Activated naive CD4-positive, alpha-beta T cell treated with anti-CD3 and anti-CD28 coated beads, Interleukin-2, amount 50 U/mL, for 72 hours (primary cell): ENCODE measurements at places on chromosomes 4 and X.

- no peak for DNase-seq
Observed at GRCh38 chr4:172666711-172667368, 501.8 kb upstream of the GALNT7 start.

DNA sequence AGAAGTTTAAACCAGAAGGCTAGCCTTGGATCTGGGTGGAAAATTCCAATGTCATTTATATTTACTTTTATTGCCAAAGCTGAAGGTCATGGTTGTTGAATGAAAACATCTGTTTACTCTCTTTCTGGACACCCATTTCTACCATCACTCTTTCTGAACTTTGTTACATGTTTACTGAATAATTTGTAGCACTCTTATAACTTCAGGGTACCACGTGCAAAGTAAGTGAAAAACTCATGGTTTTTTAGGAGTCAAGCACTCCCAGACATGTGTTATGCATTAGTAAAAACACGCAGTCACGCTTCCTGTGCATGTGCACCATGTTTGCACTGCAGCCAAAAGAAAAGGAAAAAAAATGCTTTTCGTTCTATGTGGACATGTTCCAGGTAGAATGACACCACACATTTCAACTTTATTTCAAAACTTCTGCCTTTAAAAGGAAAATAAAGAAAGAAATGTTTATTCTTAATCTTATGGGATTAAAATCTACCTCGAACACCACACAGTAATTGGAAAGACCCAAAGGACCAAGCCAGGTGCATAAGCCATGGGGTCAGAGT, 31.4 kb upstream of the ADH1C start:
- no peak for DNase-seq

DNA sequence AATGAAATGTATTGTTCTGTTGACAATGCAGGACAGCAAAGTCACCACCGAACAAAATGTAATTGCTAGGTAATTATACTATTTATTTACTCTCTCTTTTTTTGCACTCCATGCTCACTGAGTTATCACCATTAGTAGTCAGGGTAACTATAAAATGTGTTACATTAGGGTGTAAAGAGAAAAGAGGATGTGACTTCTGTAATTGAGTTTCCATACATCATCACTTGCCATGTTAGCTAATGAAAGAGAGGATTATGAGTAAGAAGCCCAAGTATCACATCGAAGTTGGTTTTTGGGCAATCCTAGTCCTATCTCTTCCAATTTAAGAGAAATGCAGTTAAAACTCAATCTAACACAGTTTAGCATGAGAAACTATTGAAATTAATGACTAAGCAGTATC, 7.6 kb downstream of the ZXDA start:
- no peak for DNase-seq

GRCh38 chrX:124960454-124960853, 359.2 kb upstream of the TEX13C start:
- DNase-seq = no peak

- no peak for DNase-seq
Observed at GRCh38 chr4:16259889-16260246, 33.6 kb upstream of the TAPT1 start.

DNA sequence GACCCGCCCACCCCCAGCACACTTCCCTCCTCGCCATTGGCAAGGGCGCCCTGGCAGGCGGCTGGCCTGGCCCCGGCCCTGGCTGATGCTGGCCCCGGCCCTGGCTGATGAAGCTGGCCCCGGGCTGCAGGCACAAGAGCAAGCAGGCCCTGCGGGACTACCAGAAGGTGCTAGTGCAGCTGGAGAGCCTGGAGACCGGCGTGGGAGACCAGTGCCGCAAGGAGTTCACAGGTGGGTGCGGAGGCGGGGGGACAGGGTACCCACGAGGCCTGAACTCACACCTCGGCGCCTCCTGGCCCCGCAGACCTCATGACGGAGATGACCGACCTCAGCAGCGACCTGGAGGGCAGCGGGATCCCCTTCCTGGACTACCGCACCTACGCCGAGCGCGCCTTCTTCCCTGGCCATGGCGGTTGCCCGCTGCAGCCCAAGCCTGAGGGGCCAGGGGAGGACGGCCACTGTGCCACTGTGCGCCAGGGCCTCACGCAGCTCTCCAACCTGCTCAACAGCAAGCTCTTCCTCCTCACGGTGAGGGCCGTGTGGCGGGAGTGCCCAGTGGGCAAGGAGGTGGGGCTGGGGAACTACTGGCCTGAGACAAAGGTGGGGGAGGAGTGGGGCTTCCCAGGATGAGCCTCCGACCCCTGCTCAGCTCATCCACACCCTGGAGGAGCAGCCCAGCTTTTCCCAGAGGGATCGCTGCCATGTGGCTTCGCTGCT, 6.1 kb upstream of the SRPK3 start:
- DNase-seq = peak; percentile 39

- no peak for DNase-seq
Observed at GRCh38 chrX:68596871-68597270, 50.6 kb upstream of the STARD8 start.

DNA sequence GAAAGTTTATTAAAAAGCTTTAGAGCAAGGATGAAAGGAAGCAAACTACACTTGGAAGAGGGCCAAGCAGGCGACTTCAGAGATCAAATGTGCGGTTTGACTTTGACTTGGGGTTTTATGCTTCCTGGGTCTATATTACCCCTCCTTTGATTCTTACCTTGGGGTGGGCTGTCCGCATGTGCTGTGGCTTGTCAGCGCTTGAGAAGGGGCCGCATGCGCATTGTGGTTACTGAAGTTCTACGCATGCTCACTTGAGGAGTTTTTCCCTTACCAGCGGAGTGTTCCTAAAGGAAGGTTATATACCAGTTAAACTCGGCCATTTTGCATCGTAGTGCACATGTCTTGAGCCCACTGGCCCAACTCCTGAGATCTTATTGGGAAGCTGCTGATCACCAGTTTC, 9.9 kb downstream of the ZNF157 start:
- peak; percentile 20 for DNase-seq

GRCh38 chrX:50747471-50747900, 66.5 kb downstream of the SHROOM4 start:
- no peak for DNase-seq

DNA sequence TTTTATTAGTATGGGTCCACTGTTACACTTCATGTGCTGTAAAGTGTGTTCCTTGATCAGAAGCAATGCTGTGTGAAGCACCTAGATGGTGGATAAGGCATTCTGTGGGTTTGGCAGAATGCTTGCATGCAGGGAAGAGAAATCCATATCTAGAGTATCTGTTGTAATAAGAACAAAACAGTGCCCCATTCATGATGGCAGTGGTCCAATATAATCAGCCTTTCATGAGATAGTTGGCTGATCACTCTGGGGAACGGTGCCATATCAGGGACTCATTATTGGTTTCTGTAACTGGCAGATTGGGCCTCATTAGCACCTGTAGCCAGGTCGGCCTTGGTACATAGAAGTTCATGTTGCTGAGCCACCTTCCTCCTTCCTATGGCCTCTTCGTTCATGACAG, 28.7 kb downstream of the STIM2 start:
- DNase-seq = no peak

- no peak for DNase-seq
Observed at GRCh38 chrX:53685711-53686110, 808 bp downstream of the HUWE1 start.

DNA sequence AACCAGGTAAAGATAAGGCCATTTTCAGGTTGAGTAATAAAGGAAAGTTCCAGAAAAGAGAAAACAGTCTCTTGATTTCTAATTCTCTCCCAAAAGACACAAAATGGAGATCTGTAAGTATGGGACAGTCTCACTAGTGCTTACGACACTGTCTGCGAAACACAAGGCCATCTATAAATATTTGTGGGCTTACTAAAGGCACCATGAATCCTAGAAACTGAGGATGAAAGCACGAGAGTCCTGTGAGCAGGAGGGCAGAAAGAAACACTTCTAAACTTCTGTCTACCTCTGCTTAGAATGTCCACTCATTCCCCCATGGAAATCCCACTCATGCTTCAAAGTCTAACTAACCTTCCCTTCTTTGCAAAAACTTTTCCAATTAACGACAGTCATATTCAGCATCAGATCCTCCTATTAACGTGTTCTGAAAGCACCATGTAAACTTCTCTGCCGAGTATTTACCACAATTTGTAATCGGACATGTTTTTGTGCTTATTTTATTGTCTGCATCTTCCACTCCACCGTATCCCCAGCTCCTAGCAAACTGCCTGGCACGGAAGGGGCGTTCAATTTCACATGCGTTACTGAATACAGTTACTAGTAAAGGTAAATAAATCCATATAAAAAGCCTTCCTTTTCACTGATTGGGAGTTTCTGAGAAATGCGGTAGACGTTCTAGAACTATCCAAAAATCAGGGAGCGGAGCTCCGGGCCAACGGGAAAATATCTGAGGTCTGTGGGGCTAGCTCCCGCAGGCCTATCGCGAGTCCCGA, 665 bp downstream of the PSMD10 start:
- DNase-seq = no peak

DNA sequence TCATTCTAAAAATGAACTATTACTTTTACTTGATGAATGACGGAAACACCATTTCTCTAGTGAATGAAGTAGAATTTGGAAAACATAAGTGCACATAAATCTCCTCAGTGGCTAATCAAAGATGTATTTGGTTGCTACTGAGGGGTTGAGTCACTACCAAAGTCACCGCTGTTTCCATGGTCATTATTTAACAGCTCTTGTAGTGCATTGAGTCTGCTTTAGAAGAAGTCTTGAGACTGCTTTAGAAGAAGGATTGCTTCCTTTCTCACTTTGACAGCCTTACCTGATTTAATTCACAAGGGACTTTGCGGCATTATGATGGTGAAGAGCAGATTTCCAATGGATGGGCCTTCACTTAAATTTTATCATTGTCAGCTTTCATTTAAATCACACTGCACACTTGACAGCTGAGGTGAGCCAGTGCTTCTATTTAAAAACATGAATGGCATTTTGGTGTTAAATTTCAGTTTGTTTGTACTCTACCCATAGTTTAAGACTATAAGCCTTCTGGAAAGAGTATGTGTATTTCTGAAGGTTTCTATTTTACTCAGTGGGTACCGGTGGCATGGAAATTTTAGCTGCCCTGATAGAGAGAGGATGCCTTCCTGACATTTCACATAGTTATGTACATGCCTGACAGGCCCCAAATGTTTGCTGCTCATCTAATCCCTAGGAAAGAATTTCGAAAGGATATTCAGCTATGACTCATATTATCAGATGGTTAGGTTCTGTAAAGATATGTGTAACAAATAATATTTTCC, 9.5 kb downstream of the ASB5 start:
- DNase-seq = no peak

DNA sequence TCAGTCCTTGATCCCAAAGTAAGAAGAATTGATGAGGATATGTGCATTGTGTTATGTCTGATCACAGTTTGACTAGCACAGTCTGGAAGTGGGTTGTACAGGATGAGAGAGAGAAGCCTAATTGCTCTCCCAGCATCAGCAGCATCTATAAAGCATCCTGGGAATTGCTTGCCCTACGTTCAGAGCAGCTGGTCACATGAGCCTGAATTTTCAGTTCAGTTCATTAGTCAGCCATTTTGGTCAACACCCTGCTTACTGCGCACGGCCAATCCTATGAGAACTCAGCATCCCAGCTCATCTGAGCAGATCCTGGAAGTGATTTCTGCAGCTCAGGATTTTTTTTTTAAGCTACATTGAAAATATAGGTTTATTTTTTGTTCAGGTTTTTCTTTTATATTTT, at the start of gene RUFY3:
RUFY3 (plus strand) TSS at position 218 of the 400 bp plus-strand sequence. CDS start 610 bp downstream, outside the sequence.
- no peak for DNase-seq

DNA sequence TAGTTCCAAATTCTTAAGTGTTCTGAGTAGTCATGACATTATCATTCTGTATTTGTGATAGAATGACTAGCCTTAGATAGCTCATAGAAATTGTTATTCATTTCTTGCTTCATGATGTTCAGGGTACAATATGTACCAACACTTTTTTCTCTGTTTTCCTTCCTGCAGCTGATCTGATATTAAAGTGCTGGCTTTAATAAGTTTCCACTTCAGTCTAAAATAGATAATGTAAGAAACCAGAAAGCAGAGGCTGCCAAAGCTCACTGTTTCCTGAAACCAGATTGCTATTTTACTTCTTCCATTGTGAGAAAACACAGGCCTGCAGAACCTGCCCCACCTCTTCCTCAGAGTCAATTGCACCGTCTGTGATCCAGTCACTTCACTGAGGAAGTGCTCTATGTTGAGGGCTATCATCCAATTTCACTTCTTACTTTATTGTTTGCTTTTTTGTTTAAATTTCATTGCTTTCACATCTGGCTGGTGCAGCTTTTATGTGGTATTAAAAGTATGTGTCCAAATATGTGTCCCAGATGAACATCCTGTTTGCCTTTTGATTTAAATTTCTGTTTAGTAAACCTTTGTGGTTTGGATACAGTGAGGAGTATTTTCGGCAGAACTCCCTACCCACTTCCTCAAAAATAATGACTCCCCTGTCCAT, 652.1 kb downstream of the ANKRD50 start:
- no peak for DNase-seq

DNA sequence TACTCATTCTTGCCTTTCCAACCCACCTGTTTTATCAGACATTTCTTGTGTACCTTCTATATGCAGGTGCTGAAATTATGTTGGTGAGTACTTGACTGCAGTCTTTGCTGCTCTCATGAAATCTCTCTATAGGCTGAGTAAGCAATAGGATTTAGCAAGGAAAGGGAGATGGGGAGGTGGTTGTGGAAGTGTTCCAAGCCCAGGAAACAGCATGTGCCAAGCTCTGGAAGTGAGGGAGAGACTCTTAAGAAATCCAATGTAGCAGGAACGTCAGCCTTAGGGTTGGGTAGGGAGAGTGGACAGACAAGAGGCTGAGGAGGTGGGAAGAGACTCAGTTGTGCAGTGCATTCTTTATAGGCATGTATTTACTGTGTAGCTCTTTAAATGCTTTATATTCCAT, 5.6 kb downstream of the SEPTIN11 start:
- no peak for DNase-seq

GRCh38 chr4:41050880-41051775, 163.2 kb downstream of the APBB2 start:
- no peak for DNase-seq
